Activated CD8-positive, alpha-beta memory T cell treated with anti-CD3 and anti-CD28 coated beads for 1 hour (primary cell): ENCODE measurements at places on chromosomes 1 and 21.

GRCh38 chr1:57282411-57282810, 141.4 kb downstream of the DAB1 start:
- no peak for DNase-seq

DNA sequence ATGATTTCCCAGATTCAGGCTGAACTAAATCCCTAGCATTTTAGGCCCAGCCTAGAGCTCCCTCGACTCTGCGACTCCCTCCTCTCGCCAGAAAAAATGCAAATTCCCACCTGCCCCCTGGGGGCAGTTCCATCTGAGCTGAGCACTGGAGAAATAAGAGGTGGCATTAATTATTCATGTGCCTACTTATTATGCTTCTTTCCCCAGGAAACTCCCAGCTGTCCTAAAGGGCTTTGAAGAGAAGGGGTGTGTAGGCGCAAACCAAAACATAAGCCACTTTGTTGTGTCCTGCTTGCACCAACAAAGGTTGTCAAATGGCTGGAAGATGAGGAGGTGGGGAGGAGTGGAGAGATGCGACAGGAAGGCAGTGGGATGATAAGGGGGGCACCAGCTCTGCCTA, 41.4 kb upstream of the GOLT1A start:
- no peak for DNase-seq

GRCh38 chr1:194062526-194062925, 876.1 kb upstream of the B3GALT2 start:
- DNase-seq = no peak

- no peak for DNase-seq
These were observed 252.5 kb upstream of the C1orf105 start for GRCh38 chr1:172167796-172168596.

DNA sequence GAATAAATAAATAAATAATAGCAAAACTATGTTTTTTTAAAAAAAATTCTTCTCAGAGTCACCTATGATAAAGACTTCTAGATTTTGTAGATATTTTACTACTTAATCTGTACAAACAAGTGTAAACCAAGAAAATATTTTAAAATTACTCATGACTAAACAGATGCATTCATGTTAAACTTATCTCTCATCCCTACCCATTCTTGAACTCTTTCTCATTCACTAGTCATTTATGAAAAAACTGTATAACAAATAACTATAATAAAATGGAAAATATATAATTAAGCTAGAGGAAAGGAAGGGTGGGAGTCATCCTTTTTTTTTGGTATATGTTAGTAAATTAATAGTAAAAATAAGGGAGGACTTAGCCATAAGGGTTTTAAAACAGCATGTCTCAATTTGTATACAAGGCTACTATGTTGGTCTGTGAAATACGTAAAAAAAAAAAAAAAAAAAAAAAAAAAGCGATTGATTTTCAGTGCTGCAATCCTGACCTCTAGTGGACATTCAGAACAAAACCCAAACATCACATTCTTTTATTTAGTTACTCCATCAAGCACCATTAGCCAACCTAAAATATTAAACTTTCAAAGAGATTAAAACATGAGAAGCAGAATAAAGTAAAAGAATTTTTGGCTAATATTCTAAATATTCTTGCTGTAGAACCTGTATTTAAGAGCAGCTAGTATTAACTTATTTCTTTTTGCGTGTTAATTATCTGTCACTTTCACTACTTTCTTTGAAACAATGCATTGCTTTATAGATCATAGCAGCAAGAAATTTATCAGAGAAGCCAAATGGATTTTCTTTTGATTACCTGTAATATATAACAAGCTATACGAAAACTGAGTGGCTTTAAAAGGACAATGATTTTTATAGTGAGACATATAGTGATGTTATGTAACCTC, 255.8 kb upstream of the CACYBP start:
- no peak for DNase-seq

- no peak for DNase-seq
These were observed 106.1 kb downstream of the PTGER3 start for GRCh38 chr1:70941563-70941962.

GRCh38 chr1:112067989-112068388, 78.5 kb upstream of the KCND3 start:
- DNase-seq = no peak
